Astrocyte of the cerebellum (primary cell): ENCODE measurements at places on chromosomes 5 and 9.

DNA sequence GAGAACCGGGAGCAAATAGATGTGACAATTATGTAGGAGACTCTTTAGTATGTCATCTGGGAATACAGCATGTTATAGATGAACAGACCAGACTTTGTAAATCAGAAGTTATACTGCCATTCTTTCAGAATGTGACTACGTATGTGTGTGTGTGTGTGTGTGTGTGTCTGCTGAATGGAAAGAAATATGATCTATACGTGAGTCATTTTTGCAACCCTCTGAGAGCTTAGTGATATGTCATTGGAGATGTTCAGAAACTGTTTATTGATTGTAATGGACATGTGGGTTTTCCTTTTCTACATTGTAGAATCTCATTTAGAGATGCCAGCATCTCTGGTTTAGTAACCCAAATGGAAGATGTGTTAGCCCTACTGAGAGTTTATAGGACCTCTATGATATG, 731.5 kb downstream of the TLE1 start:
- no peak for DNase-seq

- DNase-seq: no peak
These were observed 16.7 kb upstream of the RPL26L1 start for GRCh38 chr5:172942556-172942955.

DNA sequence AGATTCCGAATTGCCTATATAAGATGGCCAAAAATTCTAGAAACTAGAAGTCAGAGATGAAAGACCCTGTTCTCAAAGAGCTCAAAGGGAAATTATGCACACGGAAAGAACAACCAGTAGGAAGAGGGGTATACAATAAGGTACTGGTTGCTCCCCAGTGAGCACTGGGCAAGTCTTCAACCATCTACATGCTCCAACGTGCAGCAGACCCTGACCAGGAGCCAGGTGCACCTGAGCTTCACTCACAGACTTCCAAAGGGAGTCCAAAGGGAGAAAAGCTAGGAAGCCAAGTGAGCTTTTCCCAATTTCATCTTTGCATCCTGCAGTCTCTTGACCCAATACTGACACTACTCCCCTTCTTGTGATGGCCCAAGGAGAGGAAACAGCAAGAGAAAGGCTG, 3.9 kb downstream of the REEP5 start:
- DNase-seq: no peak

- no peak for DNase-seq
These were observed 147.8 kb downstream of the SLC24A2 start for GRCh38 chr9:19641046-19641445.

GRCh38 chr5:18954239-18954638, 1033.8 kb downstream of the CDH18 start:
- DNase-seq: no peak

GRCh38 chr9:85115473-85115872, 445.9 kb downstream of the NTRK2 start:
- no peak for DNase-seq
